ENCODE measurements at places on chromosomes 4 and X.

- DNase-seq, result peak; percentile 98
Observed at GRCh38 chr4:39044364-39044955, 12.3 kb upstream of the TMEM156 start.

GRCh38 chrX:75522565-75523431 is at the start of gene ZDHHC15:
Gene ZDHHC15, minus strand, starts transcription at chrX:75523037. Its CDS starts 13 bp downstream, at chrX:75523024.
- DNase-seq, result peak; percentile 38

GRCh38 chr4:48752246-48752645 is 27.8 kb downstream of the FRYL start:
- no peak for DNase-seq

DNA sequence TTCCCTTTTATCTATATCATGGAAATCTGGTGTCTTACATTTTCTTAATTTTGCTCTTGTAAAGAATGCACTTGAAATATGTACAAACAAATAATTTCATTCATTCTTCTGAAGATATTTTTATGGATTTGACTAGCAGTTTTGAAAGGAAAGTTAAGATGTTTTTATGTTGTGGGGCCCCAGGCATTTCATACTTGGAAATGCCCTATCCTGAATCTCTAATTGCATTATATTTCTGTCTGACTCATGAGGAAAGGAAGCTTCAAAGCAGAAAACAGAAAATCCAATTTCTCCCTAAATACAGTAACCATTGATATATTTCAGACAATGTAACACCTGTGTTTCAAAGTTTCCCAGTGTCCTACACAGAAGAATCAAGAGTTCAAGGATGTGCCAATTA is 73.2 kb upstream of the NPNT start:
- no peak for DNase-seq

DNA sequence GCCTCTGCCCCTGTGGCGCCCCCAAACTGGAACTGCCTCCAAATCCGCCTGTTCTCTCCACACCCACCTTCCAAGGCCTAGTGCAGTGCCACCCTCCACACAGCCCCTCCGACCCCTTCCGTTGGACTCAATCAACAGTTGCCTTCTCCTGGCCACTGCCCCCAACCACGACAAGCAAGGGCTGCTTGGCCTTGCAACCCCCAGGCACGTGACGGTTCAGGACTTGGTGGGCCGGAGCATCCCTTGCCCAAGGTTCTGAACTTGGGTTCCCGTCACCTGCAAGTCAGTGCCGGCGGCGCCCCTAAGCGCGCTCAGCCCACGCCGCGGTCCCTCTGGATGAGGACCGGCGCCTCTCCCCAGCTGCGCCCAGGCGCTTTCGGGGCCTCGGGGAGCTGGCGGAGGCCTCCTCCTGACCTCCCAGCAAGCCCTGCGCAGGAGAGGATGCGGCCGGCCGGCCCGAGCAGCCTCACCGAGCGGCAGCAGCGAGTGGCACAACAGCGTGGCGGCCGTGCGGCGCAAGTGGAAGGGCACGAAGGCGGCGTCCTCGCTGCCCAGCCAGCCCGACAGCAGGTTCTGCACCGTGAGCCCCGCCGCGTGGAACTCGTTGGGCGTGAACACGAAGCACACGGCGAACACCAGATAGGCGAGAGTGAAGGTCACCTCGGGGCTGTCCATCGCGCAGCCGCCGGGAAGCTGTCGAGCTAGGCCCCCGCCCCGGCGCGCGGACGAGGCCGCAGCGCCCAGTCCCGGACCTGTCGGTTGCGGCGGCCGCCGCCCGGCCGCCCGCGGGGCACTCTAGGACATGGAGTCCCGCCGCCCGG is 750 bp downstream of the TMEM129 start:
- DNase-seq, result peak; percentile 66

GRCh38 chr4:189921058-189921457 is 19.6 kb upstream of the FRG1 start:
- no peak for DNase-seq

DNA sequence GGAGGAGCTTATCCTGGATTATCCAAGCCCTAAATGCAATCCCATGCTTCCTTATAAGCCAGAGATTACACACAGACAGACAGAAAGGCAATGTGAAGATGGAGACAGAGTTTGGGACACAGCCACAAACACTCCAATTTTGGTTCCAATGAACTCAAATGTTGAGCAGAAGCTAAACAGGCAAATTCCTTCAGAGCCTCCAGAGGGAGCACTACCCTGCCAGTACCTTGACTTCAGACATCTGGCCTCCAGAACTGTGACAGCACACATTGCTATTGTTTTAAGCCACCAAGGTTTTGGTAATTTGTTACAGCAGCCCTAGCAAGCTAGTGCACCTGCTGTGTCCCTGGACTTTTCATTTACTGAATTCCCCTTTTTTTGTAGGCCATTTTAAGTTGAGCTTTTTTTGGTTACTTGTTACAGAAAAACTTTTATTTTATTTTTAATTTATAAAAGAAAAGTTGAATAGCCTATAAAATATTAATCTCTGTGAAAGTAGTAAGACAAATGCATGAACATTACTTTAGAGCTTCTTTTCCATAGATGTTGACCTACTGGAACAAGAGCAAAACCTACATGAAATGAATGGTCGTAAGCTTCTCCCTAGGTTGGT is 33.4 kb upstream of the SRD5A3 start:
- DNase-seq, result peak; percentile 78

GRCh38 chrX:42746606-42747005 is 31.4 kb downstream of the PPP1R2C start:
- DNase-seq, result no peak

- DNase-seq, result no peak
Observed at GRCh38 chr4:162403419-162403818, 239.6 kb upstream of the FSTL5 start.

- no peak for DNase-seq
Observed at GRCh38 chr4:154081391-154081790, 292.5 kb upstream of the SFRP2 start.

GRCh38 chrX:1223242-1223600 is 10.8 kb upstream of the CRLF2 start:
- no peak for DNase-seq

DNA sequence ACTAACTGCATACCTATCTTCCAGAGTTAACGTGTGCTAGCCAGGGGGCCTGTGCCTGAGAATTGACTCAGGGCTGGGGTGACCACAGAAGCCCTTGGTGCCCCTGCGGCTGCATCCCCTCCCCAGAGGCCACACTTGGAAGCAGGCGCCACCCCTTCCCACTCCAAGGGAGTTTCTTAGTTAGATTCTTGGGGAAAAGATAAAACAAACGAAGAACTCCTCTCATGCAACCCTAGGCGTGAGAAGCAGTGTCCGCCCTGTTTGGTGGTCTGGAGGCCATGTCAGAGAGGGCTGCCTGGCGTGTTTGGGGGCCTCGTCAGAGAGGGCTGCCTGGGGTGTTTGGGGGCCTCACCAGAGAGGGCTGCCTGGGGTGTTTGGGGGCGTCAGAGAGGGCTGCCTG is 50.3 kb upstream of the HGFAC start:
- DNase-seq, result no peak

All from suppressor macrophage (primary cell).